ENCODE measurements at places on chromosomes 3 and 15.

DNA sequence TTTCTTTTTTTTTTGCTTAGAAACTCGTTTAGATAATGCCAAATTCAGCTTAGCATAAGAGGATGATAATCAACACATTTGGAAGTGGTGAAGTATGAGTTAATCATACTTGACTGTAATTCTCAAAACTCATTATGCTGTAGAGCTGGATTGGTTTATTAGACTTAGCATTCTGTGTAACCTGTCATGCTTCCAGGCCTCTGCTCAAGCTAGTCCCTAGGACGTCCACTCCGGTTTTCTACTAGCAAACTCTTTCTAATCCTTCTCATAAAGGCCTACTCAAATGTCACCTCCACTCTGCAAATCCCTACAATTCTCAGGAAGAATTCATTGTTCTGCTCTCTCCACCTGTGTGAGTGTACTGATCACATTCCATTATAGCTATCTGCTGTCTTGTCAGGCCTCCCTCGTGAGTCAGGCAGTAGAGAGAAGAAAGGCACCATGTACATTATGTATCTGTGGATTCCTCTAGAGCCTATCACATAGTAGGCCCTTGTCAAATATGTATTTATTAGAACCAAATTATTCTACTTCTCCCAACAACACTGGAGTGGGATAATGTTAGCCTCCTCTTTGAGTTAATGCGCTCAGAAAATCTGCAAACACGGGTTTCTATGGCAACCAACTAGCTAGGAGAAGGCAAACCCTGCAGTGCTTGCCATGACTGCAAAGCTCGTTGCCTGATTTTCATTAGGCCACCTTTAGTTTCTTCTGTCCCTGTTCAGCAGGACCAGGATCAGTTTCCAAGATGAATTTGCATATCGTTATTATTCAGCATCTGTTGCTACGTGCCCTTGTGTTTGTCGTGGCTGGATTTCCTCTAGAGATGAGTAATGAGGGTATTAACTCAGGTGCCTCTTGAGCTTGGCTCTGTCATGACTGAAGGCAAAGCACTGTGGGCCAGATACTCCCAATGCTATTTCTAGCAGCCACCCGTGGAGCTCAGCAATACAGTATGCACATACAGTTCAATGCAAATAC, 30.7 kb downstream of the ATP13A5 start:
- H3K27ac ChIP-seq = no peak overlapping the region
- H3K4me1 ChIP-seq = no peaks in the 10 kb centered on the region
- DNase-seq = no peak
- H3K4me3 ChIP-seq = no peak overlapping the region
- no peaks in the 10 kb centered on the region for H3K36me3 ChIP-seq

DNA sequence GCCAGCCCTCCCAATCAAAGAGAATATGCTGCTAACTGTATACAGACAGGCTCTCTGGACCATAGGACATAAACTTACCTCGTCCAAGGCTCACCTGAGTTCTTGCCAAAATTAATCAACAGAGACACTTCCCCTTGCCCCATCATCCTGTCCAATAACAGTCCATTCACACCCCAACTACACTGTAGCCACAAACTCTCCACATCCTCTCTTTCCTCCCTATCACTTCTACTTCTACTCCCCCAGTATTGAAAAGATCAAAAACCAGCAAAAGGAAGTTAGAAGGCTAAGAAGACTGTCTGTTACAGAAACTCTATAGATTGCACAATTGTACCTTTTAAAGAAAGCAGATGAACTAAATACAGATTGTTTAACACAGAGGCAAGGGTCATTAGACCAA, 133.5 kb upstream of the STT3B start:
- H3K27me3 ChIP-seq = no peaks in the 10 kb centered on the region
- no peak overlapping the region for H3K4me3 ChIP-seq
- no peaks in the 10 kb centered on the region for H3K36me3 ChIP-seq

DNA sequence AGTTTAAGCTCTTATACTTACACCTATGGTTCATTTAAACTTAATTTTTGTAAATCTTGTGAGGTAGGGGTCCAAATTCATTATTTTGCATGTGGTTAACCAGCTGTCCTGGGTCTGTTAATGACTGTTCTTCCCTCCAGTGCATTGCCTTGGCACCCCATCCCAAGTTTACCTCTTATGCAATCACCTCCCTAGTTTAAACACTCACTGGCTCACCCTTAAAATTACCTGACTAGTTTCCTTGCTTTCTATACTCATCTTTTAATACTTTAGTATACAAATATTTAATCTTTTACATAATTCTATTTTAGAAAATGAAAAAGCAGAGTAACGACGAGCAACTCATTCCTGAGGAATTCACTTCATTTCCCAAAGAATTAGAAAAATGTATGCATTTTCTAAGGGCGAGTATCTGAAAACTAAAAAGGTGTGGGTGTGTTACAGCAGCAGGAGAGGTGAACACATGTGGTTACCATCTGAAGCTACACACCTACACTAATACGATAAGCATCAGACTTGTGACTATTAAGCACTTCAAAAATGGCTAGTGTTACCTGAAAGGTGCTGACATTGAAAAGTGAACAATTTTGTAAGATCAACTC, 33.7 kb downstream of the TJP1 start:
- peaks cover 9% of the 10 kb centered on the region for H3K4me1 ChIP-seq
- DNase-seq = no peak
- H3K36me3 ChIP-seq = peaks cover 3% of the 10 kb centered on the region
- no peak overlapping the region for H3K27ac ChIP-seq
- no peak overlapping the region for H3K4me3 ChIP-seq

GRCh38 chr3:105865867-105866350, 2.9 kb downstream of the CBLB start:
- no peaks in the 10 kb centered on the region for H3K27me3 ChIP-seq
- H3K4me1 ChIP-seq = peaks cover 72% of the 10 kb centered on the region
- H3K4me3 ChIP-seq = peak overlapping the region; percentile 86
- no peak for DNase-seq

DNA sequence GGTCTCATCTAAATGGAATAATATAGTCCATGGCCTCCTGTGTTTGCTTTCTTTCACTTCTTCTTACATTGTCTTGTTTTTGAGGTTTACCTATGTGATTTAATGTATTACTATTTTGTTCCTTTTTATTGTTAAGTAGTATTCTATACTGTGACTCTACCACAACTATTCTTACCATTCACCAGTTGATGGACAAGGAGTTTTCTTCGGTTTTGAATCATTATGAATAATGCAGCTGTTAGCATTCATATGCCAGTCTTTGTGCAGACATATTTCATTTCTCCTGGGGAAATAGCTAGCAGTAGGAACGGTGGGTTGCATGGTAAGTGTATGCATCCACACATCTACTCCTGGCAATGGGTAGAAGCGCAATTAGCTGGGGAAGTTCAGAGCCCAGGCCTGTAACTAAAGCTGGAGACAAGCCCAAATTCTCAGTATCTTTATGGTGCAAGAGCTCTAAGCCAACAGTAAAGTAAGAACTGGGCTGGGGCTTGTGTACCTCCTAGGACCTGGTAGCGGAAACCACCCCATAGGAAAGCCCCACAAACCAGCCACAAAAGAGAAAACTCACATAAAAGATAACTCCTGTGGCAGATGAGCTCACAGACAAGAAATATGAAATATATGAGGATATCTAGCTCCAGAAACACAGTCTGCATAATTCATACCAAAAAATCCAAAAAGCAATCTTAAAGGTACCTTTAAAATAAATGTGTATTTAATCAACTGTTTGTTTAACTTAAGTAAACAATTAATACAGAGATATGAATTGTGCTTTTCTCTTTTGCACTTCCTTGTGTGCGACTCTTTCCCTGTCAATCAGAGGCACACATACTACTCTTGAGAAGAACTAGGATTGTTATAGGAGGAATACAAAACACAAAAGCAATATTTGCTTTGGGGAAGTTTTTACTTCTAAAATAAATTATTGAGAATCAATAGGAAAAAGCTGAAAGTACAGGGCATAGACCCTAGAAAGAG, 2.7 kb upstream of the CSTA start:
- no peak overlapping the region for H3K4me3 ChIP-seq
- DNase-seq = no peak
- no peak overlapping the region for H3K27ac ChIP-seq
- no peaks in the 10 kb centered on the region for H3K27me3 ChIP-seq
- H3K36me3 ChIP-seq = no peaks in the 10 kb centered on the region
- no peaks in the 10 kb centered on the region for H3K4me1 ChIP-seq

GRCh38 chr15:79824136-79824701, 72.6 kb downstream of the MTHFS start:
- no peaks in the 10 kb centered on the region for H3K36me3 ChIP-seq
- no peak overlapping the region for H3K4me3 ChIP-seq
- no peak overlapping the region for H3K27ac ChIP-seq
- H3K27me3 ChIP-seq = no peaks in the 10 kb centered on the region
- DNase-seq = no peak

- no peak for DNase-seq
- no peaks in the 10 kb centered on the region for H3K36me3 ChIP-seq
- H3K4me1 ChIP-seq = no peaks in the 10 kb centered on the region
- no peaks in the 10 kb centered on the region for H3K27me3 ChIP-seq
- H3K4me3 ChIP-seq = no peak overlapping the region
Measured at GRCh38 chr15:27757052-27757451, 342.1 kb downstream of the OCA2 start.

DNA sequence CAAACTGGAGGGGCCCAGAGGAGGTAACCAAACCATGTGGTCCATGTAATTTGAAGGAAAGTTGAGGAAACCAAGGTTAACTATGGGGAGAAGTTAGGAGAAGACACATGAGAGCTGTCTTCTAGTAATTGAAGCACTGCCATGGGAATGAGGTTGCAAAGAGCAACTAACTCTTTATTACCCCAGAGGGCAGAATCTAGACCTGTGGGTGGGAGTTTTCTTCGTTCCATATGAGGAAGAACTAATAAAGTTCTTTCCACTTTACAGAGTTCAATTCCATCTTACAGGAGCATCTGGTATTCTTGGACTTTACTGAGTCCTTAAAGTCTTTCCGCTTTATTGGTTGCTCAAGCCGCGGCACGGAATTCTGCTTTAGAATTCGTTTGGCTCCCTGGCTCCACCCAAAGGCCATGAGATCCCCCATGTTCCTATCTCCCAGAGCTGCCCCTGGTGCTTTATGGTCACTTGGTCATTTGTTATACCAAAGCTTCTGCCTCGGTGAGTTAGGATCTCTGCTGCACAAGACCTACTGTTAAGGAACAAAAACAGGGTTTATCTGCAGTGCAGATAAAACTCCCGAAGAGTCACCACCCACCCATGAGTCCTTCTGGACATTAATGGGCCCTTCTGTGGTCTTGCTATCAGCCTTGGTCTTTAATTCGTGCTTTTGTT, 89.5 kb upstream of the UMPS start:
- no peak overlapping the region for H3K27ac ChIP-seq
- H3K27me3 ChIP-seq = no peaks in the 10 kb centered on the region
- no peaks in the 10 kb centered on the region for H3K4me1 ChIP-seq
- no peak for DNase-seq

GRCh38 chr15:75483106-75483505, 31.6 kb upstream of the SIN3A start:
- no peak overlapping the region for H3K4me3 ChIP-seq
- no peak for DNase-seq
- no peaks in the 10 kb centered on the region for H3K27me3 ChIP-seq
- H3K27ac ChIP-seq = no peak overlapping the region
- no peaks in the 10 kb centered on the region for H3K4me1 ChIP-seq

GRCh38 chr3:122962149-122962548, 65.4 kb downstream of the SEMA5B start:
- H3K27me3 ChIP-seq = no peaks in the 10 kb centered on the region
- DNase-seq = no peak
- H3K36me3 ChIP-seq = no peaks in the 10 kb centered on the region
- no peak overlapping the region for H3K27ac ChIP-seq
- peaks cover 14% of the 10 kb centered on the region for H3K4me1 ChIP-seq

GRCh38 chr15:62605282-62605681, 437.3 kb upstream of the TPM1 start:
- H3K4me3 ChIP-seq = no peak overlapping the region
- DNase-seq = no peak
- H3K27ac ChIP-seq = no peak overlapping the region
- peaks cover 6% of the 10 kb centered on the region for H3K4me1 ChIP-seq

GRCh38 chr15:70195587-70196305, 98.0 kb upstream of the TLE3 start:
- no peaks in the 10 kb centered on the region for H3K36me3 ChIP-seq
- H3K4me1 ChIP-seq = peaks cover 20% of the 10 kb centered on the region
- H3K27ac ChIP-seq = peak overlapping the region; percentile 31
- peak; percentile 54 for DNase-seq

Data from lower lobe of right lung (tissue), 2 donors.